Activated naive CD4-positive, alpha-beta T cell (primary cell): ENCODE measurements at places on chromosomes 2 and 18.

DNA sequence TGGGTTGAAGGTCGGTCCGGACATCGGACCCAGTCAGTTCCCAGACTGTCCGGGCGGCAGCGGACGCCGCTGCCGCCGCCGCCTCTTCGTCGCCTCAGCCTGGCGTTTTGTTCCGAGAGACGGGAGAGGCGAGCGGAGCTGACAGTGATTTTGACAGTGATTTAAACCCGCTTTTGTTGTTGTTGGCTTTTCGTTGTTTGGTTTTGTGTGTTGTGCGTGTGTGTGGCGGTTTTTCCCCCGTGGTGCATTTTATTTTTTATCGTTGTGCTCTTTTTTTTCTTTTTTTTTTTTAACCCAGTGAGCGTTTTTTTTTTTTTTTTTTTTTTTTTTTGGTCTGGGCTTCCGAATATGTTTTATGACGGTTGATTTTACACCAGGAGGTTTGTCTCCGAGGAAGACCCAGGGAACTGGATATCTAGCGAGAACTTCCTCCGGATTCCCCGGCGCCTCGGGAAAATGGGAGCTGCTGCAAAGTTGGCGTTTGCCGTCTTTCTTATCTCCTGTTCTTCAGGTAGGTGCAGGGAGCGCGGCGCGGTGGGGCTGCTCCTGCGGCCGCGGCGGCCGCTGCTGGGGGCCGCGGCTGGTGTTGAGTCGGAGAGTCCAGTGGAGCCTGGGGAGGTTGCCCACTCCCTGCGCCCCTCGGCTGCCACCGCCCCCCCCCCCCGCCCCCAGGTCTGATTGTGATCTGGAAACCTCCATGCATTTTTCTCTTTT lies at the start of gene ACVR2A:
TSS of gene ACVR2A (plus strand) at position 333 of the 714 bp plus-strand sequence. CDS start at position 457, 124 bp downstream.
- DNase-seq: peak; percentile 11

DNA sequence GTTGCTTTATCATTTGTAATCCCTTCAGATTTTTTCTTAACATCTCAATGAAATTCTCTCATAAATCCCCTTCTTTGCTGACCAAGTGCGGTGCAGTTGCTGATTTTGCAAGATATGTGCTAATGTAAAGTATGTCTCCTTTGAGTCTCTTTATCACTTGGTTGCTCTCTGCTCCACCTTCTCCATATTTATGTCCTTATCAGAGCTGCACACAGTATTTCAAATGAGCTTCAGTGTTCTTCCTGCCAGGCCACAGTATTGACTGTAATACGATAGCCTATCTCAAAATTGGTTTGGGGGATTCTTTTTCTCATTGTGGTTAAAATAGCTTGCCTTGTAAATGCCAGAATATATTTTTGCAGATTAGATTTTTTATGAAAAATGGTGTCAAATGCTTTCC lies 32.2 kb downstream of the MAIP1 start:
- DNase-seq: no peak

DNA sequence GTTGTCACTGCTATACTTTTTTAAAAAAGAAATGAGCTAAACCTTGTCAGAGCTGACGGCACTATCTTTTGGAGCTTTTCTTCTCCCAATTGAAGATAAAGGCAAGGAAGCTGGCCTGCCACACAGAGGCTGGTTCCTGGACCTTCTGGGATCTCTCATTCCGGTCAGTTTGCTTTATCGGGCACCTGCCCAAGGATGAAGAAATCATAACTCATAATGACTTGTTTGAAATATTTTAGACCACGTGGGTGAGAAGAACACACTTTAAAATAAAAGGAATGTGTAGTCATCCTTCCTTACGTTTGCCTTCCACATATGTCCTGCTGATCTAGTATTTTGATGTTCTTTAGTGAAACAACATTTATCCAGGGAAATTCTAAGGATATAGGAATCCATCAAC lies 535.7 kb downstream of the DCC start:
- no peak for DNase-seq

GRCh38 chr2:148978706-148979105 lies 59.8 kb upstream of the LYPD6B start:
- no peak for DNase-seq

- DNase-seq: no peak
These were observed 44.4 kb downstream of the MYO3B start for GRCh38 chr2:170222298-170222697.

GRCh38 chr18:36295880-36296301 lies 1.6 kb upstream of the FHOD3 start:
- no peak for DNase-seq
